ENCODE measurements at places on chromosomes 5 and 9. TPM values are rescaled to one million over a fixed set of nuclear protein-coding genes. Genes with fewer than 3 reads are reported as not detected.

TMEM38B gene
- total RNA-seq = 9.5 TPM

DDX4 gene
- not detected for total RNA-seq

GRCh38 chr5:111422245-111422644, 90.1 kb downstream of the STARD4 start:
- no peak for DNase-seq

DNA sequence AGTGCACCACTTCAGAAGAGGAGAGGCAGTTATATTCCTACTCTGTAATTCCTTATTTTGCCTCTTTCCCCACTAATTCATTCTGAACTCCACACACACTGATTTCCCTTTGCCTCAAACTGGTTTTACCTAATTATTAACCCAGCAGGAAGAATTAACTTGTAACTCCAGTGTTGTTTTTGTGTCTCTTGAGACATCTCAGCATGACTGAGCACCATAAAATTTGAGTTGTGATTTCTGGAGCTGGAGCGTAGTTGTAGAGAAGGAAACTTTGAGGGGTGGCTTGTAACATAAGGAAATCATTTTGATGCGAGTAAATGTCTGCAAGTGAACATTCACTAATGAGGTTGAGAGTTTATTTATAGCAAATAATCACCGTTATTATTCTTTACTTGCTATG, 265.2 kb downstream of the TMEM38B start:
- DNase-seq = no peak

GRCh38 chr9:95722141-95722540, 153.3 kb upstream of the ERCC6L2 start:
- no peak for DNase-seq

DNA sequence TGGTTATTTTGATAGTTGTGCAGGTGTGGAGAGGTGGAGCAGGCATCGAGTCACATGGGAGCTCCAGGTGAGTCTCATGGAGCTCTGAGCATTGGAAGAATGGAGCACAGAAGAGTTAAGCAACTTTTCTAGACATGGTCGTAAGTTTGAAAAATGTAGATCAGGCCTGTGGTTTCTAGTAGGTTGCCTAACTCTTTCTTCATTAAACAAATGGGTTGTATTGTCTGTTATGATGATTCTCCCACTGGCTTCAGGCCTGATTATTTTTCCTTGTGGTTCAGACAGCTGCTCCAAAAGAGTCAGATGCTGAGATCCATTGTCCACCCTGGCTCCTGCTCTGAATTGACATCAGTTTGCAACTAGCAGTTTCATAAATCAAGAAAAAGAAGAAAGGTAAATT, 80.3 kb upstream of the RPS23 start:
- no peak for DNase-seq

- DNase-seq = no peak
Measured at GRCh38 chr5:22591461-22591860, 261.7 kb downstream of the CDH12 start.

- no peak for DNase-seq
Measured at GRCh38 chr5:166286832-166287231, 2004.6 kb upstream of the WWC1 start.
